ENCODE measurements at places on chromosomes 16 and 17.

- DNase-seq = no peak
Observed at GRCh38 chr17:13421581-13422130, 180.1 kb downstream of the HS3ST3A1 start.

DNA sequence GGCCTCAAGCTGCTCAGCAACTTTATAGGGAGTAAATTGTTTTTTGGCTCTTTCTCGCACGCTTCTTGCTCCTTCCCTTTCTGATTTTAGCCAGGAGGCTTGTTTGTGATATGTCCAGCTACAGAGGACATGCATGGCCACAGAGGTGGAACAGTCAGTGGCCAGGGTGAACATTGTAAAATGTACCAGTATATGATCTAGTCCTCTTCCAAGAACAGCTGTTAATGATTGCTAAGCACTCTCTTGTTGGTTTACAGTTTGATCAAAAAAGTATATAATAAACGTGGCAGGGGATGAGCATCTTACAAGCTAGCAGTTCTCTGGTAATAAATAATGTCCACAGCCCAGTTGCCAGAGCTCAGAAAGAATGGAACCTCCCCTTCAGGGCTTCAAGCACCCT is 461.7 kb upstream of the DYNLRB2 start:
- DNase-seq = no peak

- no peak for DNase-seq
Observed at GRCh38 chr16:4991754-4992153, 33.6 kb downstream of the SEC14L5 start.

DNA sequence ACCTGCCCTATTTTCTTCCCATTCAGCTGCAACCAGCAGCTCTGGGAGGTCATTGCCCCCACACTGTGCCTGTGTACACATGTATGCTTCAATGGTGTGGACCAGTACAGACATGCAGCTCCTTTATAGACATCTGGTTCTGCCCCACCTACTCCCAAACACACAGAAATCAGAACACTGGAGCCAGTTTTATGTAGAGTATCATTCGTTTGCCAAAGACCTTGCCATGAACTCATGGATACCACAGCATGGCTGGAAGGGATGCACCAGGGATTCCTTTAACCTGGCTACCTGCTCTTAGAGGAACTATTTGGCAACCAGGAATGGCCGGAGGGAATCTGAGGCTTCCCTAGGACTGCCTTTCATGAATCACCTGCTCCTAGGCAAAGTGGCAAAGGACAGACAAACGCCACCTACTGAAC is 60.4 kb downstream of the ZFHX3 start:
- no peak for DNase-seq

DNA sequence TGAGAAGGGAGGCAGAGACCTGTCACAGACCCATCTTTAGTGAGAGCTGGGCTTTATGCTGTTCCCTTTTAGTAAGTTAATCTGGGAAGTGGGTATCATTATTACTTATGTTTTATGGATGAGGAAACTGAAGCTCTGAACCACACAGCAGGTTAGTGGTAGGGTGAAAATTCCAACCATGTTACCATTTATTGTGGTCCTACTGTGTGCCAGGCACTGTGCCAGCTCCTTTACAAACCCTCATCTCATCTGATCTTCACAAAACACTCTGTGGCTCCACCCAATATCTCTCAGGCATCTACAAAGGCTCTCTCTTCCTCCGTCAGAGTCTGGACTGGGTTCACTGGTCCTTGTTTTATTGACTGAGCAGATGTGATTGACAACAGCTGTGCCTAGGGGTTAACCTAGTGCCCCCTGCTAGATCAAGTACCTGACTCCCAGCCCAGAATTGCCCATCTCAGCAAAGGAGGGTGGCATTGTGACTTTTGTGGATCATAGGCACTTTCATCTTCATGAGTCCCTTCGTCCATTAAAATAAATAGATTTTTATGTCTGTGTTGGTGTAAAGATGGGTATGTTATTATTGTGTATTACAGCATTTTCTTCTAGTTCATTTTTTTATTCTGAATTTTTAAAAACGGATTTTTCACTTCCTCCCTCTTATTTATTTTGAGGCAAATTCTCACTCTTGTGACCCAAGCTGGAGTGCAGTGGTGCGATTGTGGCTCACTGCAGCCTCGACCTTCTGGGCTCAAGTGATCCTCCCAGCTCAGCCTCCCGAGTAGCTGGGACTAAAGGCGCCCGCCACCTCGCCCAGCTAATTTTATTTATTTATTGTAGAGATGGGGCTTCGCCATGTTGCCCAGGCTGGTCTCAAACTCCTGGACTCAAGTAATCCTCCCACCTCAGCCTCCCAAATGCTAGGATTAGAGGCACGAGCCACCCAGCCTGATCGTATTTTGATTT is 3.1 kb downstream of the TGFB1I1 start:
- DNase-seq = no peak

DNA sequence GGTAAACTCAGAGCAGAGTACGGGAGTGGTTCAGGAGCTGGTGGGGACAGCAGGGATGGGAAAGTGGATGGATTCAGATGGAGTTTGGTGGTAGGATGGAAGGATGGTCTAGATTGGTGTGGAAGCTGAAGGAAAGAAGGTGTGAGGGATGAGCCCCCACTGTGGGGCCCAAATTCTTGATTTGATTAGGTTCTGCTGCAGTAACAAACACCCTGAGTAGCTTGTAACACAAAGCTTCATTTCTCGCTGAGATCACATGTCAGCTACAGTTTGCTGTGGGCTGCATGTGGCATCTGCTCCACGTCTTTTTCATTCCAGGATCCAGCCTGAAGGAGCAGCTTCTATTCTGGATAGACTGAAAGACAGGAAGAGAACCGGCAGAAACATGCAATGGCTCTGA is 143.8 kb downstream of the IRX3 start:
- DNase-seq = no peak

DNA sequence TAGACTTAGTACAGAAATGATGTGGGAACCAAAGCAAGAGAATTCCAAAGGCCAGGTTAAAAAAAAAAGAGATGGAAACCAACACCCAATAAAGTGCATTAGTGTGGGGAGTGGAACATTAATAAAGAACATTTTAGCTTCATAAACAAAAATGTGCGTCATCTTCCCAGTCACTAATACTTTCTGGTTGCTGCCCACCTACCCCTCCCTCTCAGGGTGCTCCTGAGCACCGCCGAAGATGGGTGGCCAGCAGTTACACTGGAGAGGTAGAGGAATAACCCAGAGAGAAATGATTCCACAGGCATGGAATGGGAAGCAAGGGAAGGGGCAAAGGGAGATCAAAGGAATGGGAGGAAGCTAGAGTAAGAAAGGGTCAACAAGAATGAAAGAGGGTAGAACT is 6.0 kb upstream of the CHD3 start:
- DNase-seq = no peak

DNA sequence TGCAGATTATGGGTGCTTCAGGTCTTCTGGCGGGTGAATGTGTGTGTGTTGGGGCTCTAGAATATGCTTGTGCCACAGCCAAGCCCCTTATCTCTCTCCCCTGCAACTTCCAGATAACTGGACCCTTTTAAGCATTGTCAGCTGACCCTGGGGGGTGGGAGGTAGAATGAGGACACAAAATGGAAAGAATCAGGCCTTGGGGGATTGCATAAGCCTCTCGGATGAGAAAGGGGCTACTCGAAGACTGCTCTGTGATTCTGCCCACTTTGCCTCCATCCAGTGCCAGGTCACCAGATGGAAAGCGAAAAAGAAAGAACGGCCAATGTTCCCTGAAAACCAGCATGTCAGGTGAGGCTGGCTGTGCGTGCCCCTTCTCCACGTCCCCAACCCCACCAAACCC is 13.8 kb downstream of the THRA start:
- DNase-seq = no peak

DNA sequence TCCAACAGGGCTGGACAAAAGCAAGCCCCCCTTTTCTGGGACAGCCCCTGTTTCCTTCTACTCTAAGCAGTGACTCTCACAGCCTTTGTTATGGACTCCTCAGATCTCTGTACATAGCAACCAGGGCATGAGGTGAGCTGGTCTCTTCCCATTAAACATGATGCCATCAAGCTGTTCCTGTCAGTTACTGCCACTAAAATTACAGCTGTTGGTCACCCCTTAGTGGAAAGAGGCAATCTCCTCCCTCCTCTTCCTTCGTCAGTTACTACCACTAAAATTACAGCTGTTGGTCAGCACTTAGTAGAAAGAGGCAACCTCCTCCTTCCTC is 95.2 kb upstream of the SMIM36 start:
- DNase-seq = no peak

DNA sequence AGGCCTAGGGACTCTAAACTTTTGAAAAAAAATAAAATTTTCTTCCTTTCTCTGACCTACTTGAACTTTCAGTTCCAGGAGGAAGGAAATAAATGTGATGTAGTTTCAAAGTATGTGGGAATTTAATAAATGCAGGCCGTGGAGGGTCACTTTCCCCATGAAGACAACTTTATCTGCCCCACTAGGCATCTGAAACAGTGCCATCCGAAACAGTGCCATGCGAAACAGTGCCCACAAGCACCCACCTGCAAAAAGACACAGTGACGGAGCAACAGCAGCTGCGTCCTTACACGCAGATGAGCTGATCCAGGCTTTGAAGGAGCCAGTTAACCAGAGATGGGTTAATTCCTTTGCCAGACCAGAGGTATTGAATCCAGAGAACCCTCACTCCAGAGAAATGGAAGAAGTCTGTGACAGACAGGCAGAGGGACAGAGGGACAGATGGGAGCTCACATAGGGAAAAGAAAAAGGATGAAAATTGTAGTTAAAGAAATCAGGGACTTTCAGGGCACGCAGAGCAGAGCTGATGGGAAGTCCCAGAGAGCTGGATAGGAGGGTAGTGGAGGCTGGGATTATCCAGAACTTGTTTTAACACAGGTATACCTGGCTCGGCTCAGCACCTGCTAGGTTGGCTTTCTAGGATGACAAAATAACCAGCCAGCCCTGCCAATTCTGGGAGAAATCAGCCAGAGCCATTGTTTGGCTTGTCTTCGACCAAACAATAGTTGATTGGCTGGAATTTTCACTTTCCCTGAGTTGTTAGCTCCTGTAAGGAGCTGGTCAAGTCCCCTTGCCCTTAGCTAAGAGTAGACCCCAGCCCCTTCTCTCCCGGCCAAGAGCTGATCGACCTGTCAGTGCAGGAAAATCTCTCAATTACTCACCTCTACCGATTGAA is 17.1 kb upstream of the HOXB13 start:
- no peak for DNase-seq

GRCh38 chr17:70405492-70406220 is 236.3 kb downstream of the KCNJ2 start:
- DNase-seq = no peak

DNA sequence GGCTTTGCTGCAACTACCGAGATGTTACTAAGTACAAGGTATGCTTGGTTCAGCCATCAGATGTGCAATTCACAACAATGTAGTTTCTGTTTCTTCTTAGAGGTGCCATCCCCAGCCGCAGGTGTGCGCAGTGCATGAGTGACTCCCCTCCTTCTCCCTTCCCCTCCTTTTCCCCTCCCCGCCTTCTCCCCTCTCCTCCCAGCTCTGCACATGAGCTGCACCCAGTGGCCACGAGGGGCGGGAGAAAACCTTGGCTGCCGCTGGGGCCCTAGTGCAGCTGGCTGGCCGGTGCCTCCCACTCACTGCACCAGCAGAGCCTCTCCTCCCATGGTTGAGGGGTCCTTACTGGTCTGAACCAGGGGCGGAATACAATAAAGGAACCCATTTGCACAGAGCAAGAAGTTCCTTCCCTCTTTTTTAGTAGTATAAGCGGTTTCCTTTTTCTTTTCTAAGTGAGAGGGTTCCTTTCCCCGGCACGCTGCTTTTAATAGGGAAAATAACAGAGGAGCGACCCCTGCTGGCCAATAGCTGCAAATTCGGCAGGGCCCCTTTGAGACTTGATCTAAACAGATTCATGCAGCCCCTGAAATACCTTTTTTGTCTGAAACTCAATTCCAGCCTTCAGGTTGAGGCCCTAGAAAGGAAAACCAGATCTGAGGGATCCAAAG is 7.8 kb upstream of the CCL15 start:
- DNase-seq = no peak

DNA sequence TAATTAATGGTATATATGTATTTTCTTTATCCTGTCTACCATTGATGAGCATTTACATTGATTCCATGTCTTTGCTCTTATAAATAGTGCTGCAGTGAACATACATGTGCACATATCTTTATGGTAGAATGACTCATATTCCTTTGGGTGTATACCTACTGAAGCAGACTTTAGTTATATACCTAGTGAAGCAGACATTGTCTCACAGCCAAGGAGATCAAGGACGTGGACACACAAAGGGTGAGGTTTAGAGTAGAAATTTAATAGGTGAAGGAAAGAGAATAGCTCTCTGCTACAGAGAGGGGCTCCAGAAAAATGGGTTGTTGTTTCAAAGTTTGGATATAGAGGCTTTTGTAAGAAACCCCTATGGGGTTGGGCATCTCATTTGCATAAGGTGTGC is 700.3 kb downstream of the CDH11 start:
- DNase-seq = no peak

DNA sequence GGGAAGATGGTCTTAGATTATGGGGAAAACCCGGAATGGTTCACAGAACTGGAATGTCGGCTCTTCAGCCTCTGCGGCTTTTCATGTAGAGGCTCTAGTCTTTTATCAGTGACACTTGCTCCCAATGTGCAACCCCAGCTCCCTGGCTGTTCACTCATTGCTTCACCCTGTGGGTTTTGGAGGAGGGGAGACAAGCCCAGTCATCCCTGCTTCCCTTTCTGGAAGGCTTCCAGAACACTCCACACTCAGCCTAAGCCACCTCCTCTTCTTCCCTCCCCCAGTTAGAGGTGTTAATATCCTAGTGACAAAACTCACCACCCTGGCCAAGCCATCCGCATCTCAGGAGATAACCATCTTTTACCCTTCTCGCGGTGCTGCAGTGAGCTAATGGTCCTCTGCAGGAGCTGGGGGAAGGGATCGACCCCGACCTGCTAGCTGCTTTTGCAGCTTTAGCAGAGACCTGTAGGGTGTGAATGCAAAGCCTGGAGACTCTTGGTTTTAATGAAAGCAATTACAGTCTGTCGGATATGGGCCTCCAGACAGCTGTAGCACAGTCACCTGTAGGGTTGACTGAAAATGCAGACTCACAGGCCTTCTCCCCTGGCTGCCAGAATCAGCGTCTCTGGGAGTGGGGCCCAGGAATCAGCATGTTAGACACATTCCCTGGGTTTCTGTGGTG is 24.3 kb upstream of the LASP1NB start:
- DNase-seq = peak; percentile 62

GRCh38 chr17:45225051-45225700 is 3.5 kb downstream of the FMNL1 start:
- DNase-seq = peak; percentile 63

DNA sequence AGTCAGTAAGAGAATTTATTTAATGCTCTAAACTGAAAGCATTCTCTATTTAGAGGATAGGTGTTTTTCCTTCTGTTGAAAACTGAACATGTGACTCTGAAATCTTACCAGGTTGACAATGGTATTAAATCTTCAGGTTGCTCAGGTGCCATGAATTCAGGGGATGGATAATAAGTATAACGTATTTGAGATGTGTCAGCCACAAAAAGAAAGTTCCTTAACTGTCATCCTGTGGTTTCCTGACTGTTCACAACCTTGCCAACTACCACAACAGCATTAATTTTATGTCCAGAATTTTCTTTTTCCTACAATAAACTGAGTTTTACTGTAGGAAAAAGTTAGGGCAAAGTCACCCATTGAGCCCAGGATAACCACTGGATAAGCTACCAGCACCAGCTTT is 243.3 kb upstream of the PSMD7 start:
- no peak for DNase-seq

GRCh38 chr17:72872396-72872795 is 220.1 kb downstream of the SLC39A11 start:
- no peak for DNase-seq

- no peak for DNase-seq
Observed at GRCh38 chr16:89893642-89894548, 20.5 kb downstream of the TCF25 start.
